ENCODE measurements at places on chromosomes 2 and 18.

DNA sequence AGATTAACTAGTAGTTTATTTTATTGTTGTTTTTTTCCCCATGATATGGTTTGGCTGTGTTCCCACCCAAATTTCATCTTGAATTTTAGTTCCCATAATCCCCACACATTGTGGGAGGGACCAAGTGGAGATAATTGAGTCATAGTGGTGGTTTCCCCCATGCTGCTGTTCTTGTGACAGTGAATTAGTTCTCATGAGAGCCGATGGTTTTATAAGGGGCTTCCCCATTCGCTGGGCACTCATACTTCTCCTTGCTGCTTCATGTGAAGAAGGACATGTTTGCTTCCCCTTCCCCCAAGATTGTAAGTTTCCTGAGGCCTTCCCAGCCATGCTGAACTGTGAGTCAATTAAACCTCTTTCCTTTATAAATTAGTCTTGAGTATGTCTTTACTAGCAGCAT lies 36.5 kb downstream of the GALNT14 start:
- DNase-seq = no peak

DNA sequence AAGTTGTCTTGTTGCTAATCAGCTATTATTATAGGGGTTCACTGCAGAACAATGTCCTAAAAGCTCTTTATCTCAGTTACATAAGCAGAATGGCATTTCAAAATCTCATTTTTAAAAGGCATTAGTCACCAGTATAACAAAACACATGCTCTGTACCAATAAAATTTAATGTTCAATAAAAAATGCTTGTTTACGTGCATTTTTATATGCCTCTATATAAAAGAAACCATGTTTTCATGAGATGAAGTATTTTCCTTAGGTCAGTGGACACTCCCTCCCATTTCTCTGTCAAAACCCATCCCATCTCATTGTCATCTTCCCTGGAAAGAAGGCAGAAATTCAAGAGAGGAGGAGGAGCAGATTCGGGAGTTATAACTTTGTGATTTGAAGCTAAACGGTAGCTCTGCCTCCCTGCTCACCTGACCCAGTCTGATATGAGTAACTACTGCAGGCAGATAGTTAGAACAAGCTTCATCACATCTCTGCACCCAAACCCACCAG lies 231.9 kb upstream of the SIX2 start:
- peak; percentile 67 for DNase-seq

DNA sequence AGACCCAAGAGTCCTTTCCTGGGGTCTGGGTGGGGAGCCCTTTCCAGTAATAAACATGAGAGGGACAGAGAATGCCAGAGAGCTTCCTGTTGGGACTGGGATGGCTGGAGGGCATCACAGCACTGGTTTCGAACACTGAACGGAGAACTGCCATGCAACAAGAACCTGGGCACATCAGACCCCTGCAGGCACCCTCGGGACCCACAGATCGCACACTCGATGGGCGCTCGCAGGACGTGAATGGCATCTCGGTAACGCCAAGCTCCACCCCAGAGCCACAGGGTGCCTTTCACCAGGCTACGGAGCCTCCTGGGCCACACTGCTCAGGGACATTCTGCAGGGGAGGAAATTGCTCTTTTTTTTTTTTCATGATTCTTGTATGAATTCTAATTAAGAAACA lies 25.1 kb downstream of the SLC66A2 start:
- no peak for DNase-seq

DNA sequence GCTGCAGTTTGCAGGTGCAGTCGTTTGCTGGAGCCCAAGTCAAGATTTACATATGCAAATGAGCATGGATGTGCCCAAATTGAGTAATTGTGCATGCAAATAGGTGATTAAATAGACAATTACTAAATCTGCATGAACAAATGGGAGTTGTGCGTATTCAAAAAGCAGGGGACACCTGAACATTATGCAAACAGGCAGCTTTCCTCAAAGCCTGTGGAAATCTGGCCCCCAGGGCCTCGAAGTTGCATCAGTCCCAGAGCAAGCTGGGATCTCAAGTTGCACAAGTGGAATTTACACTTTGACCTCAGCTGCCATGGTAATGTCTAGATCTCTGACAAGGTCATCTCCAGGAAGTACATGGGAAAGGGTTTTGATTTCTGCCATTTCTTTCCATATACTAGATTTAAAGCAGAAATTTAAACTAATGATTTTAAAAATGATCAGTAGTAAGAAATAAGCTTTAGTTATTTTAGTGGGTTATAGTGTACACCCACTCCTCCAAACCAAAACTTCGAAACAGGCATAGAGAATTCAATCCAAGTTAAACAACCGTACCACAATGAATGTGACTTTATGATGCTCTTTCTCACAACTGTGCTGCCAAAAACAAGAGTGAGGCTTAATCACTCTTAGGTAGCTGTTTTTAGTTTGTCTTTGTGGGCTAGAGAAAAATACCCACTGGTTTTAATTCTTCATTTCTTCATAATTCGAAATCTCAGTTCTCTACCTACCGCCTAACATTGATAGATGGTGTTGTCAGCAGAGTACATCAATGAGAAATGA lies 110.7 kb downstream of the RND3 start:
- DNase-seq = no peak

GRCh38 chr2:3608373-3609278 lies 13.7 kb downstream of the COLEC11 start:
- DNase-seq = no peak

DNA sequence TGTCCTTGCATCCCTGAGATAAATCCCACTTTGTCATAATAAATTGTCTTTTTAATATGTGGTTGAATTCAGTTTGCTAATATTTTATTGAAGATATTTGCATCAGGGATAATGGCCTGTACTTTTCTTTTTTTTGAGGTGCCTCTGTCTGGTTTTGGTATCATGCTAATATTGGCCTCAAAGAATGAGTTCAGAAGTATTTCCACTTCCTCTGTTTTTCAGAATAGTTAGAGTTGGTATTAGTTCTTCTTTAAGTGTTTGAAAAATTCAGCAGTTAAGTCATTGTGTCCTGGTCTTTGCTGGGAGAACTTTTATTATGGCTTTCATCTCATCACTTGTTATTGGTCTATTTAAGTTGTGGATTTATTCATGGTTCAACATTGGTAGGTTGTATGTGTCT lies 464.1 kb upstream of the CRIM1 start:
- no peak for DNase-seq
